NCI-H187 treated with DMSO at 0.1 percent for 48 hours (cell line): ENCODE measurements at places on chromosomes 2 and 18.

GRCh38 chr2:40287195-40287594, 164.7 kb downstream of the SLC8A1 start:
- no peak for DNase-seq

- no peak for DNase-seq
Observed at GRCh38 chr2:233121856-233122255, 61.7 kb downstream of the INPP5D start.

- DNase-seq = no peak
Observed at GRCh38 chr18:78803104-78803503, 176.5 kb upstream of the SALL3 start.

GRCh38 chr2:9076210-9076609, 72.7 kb upstream of the MBOAT2 start:
- DNase-seq = no peak

- DNase-seq = no peak
Observed at GRCh38 chr2:39506215-39506614, 69.1 kb upstream of the MAP4K3 start.
